ENCODE measurements at places on chromosomes 13 and 19.

DNA sequence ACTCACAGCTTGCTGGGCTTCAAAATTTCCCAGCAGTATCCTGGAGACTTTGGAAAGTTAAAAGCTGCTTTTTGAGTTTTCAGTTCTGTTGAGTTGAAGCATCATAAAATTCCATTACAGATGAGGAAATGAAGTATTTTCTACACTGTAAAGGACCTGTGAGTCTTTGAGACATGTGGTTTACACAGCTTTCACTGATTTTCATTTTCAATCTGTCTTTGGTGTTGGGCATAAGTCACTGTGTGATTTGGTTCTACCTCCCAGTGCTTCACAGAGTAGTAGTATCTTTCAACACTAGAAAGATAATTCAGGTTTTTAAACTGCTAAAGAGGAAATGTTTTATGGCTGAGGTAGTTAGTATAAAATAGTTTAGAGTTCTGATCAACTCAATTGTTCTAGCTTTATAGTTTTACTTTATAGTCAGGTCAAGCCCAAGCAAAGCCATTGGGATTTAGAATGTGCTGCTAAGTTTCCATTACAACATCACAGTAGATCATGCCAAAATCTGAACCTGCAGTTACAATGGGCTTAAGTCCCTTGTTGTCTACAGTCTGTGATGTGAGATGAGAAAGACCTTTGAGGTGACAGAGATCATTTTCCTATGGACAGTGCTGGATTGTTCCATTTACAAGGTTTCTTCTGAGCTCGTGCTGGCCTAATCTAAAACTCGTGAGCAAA lies 161.6 kb downstream of the FLT1 start:
- no peak for DNase-seq

GRCh38 chr13:104256701-104257100 lies 1190.5 kb upstream of the SLC10A2 start:
- no peak for DNase-seq

DNA sequence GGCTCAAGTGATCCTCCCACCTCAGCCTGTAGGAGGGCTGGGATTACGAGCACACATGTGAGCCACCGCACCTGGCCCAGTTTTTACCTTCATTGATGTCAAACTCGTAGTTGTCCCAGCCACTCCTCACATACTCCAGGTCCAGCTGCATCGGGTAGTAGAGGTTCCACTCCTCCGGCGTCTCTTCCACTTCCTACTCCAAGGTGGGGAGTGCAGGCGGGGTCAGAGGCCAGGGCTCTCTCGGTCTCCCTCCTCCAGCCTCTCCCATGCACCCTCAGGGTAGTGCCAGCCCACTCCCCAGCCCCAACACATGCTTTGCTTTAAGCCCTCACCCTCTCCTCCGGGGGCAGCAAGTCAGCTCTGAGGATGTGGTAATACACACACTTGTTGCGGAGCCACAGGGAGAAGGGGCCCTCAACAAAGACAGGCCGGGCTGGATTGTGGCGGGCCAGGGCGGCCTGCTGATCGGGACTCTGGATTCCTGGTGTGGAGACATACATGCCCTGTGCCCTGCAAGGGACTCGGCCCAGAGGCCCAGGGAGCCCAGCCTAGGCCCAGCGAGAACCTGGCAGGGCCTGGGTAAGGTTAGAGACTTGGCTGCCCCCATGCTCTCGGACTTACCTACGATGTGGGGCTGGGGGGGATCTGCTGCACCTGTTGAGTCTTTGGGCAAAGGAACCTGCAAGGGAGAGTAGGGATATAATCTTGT lies 1.9 kb upstream of the ZNF653 start:
- no peak for DNase-seq

- DNase-seq, result no peak
Measured at GRCh38 chr13:71260246-71260645, 606.8 kb downstream of the DACH1 start.

- no peak for DNase-seq
Measured at GRCh38 chr13:23509781-23510543, 60.2 kb upstream of the TNFRSF19 start.

Measured in stimulated activated CD8-positive, alpha-beta memory T cell treated with anti-CD3 and anti-CD28 coated beads, Interleukin-4, amount 100 ng/mL, for 24 hours (primary cell).